ENCODE measurements at places on chromosomes 7 and 10. TPM values are rescaled to one million over a fixed set of nuclear protein-coding genes. Genes with fewer than 3 reads are reported as not detected.

DNA sequence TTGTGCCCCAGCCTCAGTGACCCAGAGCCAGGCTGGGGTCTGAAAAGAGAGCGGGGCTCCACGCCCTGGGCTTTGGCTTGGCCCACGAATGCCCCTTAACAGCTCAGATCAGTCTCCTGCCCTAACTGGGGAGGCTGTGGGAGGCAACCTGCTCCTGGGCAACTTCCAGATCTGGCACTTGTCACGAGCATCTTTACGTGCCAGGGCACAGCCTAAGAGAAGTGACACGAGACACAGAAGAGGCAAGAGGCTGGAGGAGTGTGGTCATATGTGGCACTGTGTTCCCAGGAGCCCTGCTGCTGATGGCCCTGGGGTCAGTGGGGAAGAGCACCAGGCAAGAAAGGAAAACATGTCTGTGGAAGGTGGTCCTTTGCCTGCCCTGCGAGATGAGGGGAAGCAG lies 97.8 kb upstream of the BTBD16 start:
- DNase-seq: no peak

- DNase-seq: no peak
Measured at GRCh38 chr10:44818041-44818649, 93.0 kb upstream of the TMEM72 start.

The NDUFB2 gene
- 744 TPM for total RNA-seq

DNA sequence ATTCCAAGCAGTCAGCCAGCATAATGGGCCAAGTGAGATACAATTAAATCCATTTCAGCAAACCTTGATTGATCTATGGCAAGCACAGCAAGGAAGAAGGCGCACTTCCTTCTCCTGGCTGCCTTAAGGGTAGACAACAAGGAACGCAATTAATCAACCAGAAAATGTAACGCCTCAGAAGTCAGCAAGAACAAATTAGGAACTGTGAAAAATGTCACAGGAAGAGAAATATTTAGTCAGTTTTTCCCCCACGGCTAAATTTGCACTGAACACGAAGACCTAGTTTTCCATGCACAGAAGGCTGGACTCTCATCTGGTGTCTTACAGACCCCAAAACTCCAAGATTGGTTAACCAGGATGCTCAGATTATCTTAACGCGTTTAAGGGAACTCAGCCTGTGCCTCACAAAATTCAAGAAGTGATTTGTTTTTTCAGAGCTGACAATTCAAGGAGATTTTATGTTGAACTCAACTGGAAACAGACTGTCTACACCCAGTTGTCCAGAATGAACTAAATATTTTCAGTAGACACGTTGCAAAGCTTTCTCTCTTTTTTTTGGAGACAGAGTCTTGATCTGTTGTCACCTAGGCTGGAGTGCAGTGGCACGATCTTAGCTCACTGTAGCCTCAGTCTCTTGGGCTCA lies 14.2 kb downstream of the SNX8 start:
- DNase-seq: no peak

DNA sequence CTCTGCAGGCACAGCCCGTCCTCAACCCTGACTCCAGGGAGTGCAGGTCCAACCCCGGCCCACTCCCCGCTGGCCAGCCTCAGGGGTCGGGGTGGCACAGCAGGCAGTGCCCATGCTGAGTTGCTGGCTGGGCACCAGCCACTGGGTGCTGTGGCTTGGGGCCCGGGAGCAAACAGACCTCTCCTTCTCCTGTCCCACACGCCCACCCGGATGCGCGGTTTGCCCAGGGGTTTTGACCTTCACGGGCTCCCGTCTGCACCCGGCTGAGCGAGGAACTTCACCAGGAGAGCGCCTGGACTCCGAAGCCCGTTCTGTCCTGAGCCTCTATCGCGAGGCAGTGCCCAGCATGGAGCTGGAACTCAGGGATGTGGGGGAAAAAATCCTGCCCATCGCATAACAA lies 2.6 kb upstream of the GRIFIN start:
- DNase-seq: no peak

DNA sequence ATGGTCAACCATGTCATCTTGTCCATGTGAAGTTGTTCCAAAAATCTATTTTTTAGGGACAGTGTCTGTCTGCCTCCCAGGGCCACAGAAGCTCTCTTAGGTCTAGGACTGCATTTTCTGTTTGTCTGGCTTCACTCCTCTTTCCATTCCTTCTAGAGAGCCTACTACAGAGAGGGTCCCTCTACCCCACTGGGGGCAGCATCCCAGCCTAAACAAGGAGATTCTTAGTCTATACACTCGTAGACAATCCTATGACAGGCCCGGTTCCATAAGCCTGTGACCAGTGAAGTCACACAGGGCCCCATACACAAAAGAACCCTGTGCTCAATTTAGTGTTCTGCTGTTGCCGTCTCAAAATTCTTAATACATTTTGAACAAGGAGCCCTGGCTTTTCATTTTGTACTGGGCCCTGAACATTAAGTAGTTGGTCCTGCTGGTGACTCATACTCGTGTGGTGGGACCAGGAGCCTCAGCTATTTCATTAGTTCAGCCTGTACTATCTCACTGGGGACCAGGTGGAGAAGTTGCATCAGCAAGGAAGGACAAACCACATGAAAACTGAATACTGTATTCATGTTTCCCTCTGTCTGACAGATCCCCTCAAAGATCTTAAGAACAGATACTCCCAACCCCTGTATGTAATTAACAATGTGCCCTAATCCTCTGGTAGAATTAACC lies 23.5 kb upstream of the FAM180A start:
- no peak for DNase-seq

DNA sequence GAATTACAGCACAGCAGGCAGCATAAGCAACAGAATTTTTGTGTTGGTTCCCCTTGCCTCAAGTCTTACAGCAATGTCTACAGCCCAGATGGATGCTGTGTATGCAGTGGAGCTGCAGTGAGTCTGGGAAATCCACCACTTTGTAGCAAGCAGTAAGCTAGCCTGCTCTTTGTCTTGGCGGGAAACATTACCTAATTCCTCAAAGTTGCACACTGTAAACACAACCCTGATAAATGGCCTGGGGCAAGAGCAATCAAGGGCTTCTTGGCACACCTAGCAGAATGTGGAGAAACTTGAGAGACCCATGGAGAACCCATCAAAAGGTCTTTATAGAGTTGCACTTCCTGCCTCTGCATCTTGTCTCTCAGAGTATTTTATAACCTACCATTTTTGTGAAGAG lies 102.0 kb upstream of the FOXP2 start:
- no peak for DNase-seq

Data from Right ventricle myocardium inferior (tissue), 1 donor.